ENCODE measurements at places on chromosomes 12 and 14.
A peak's percentile ranks its signal among the peaks of the same experiment; 100 is the strongest.

DNA sequence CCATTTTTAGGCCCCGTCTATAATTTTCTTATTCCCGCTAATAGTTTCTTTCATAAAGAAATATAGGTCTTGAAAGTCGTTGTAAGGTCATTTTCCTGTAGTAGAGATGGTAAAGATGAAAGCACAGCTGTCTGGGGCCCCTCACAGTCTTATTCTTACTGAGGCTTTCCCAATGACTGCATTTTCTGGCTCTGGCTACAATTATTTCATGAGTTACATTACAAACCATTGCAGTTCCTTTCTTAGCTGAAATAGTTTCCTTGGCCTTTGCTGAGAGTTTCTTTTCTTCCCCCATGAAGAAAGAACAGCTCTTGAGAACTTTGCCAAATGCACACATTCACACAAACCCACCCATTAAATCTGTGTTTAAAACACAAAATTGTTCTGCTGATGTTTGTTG is 113.0 kb downstream of the DYRK2 start:
- DNase-seq: no peak

DNA sequence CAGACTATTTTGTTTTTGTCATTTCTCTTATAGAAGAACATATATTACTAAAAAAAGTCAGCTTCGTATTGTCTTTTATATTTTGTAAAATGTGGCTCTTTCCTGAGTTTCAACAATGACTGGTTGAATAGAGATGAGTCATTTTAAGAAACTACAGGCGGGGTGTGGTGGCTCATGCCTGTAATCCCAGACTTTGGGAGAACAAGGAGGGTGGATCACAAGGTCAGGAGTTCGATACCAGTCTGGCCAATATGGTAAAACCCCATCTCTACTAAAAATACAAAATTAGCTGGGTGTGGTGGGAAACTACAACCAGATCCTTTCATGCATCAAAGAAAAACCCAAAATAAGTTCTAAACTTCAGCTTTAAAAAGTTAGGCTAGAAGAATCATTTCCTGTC is 28.8 kb downstream of the HECTD4 start:
- DNase-seq: no peak

DNA sequence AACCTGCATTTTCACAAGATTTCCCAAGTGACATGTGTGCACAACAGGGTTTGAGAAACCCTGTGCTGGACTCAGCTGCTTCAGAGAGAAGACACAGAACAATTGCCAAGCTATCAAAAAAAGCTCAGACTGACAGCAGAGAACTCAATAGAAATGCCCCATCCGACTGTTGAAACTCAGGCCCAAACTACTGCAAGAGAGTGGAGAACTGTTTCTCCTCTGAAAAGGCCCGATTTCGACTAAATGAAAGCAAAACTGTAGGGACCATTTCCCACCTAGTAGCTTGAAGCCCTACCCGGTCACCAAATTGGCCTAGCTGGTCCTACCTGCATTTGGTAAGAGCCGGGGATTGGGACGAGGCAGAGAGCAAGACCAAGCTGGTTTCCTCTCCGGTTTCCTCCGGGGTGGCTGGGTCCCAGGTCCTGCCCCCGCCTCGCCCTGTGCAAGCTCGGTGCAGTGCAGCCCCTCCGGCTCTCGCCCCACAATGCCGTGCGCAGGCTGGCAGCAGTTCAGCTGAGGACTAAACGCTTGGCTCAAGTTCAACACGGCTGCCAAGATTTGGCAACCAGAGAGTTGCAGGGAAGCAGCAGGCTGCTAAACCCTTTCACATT is 1180.6 kb downstream of the VRK1 start:
- peak; percentile 90 for DNase-seq

DNA sequence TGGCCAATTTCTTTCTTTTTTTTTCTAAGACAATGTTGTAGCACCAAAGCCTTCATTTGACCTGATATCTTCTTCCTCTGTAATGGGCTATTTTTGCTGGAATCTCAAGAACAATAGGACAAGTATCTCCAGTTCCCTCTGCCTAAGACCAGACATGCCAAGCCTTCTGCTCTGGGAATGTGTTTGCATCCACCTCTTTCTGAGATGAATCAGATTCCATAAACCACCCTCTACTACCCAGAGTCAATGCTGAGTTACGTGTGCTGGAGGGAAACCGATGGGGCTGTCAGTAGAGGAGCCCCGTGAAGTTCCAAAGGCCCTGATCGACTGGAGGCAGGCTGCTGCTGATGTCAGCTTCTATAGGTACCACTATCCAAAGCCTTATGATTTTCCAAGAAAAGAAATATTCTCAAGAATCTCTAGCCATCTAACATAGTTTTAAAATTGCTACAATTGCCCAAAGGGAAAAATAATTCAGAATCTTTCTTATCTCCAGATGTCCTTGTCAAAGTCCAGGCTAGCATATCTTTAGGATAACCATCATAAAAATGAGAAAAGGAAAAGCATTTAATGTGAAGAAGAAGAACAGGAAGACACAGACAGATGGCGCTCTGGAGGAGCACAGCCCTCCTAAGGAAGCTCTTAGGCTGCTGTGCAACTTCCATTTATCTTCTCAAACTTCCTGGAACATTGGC is 101.9 kb downstream of the SLC8A3 start:
- no peak for DNase-seq
